ENCODE measurements at places on chromosomes 13 and 19.
A peak's percentile ranks its signal among the peaks of the same experiment; 100 is the strongest.

- DNase-seq: no peak
These were observed 304.4 kb downstream of the DCLK1 start for GRCh38 chr13:35826626-35827254.

DNA sequence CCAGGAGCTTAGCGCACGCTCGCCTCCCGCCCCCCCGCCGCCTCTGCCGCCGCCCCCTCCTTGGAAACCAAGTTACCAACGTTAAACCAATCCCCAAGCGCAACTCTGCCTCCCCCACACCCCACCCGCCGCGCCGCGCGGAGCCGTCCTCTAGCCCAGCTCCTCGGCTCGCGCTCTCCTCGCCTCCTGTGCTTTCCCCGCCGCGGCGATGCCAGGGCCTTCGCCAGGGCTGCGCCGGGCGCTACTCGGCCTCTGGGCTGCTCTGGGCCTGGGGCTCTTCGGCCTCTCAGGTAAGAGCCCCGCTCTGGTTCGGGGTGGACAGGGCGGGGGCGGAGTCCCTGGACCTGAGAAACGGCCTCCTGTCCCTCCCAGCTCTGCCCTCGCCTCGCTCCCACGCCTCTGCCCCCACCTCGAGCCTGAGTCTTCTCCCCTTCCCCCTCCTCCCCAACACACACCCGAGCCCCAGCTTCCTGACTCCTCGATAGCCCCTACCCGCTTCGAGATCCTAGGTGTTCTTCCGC is at the start of gene ICAM5:
TSS of gene ICAM5 (plus strand) at position 117 of the 521 bp plus-strand sequence. CDS start at position 209, 92 bp downstream.
- no peak for DNase-seq

- DNase-seq: peak; percentile 23
These were observed 18.5 kb downstream of the KCNRG start for GRCh38 chr13:50033725-50034124.

GRCh38 chr13:34216256-34216655 is 398.3 kb downstream of the RFC3 start:
- DNase-seq: no peak

GRCh38 chr19:47994209-47994802 is at the start of gene ELSPBP1:
Gene ELSPBP1 (plus strand): TSS chr19:47994632. CDS start chr19:48008668, 14,036 bp downstream.
- no peak for DNase-seq

GRCh38 chr13:110055089-110055488 is 251.9 kb downstream of the COL4A1 start:
- DNase-seq: no peak

DNA sequence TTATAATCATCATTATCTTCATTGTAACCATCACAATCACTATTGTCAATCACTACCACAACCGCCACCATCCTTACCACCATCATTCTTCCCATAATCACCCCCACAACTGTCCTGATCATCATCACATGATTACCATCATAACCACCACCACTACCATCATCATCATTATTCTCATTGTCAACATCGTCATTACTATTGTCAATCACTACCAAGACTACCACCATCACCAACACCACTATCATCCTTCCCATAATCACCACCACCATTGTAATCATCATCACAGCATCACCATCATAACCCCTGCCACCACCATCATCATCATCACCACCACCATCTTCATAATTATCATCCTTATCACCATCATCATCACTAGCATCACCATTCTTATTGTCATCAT is 55.2 kb downstream of the MBD3L1 start:
- no peak for DNase-seq

- no peak for DNase-seq
These were observed 244.3 kb downstream of the RGCC start for GRCh38 chr13:41701676-41702075.

DNA sequence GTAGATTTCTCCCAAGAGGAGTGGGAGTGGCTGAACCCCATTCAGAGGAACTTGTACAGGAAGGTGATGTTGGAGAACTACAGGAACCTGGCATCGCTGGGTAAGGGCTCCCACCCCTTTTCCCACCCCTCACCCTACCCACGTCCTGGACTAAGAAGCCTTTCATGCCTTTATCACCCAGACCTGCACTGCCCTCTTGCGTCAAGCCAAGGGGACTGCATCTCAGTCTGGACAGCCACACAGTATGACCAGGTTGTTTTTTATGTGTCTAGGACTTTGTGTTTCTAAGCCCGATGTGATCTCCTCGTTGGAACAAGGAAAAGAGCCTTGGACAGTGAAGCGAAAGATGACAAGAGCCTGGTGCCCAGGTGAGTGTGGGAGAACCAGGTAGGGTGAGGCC is 8.8 kb downstream of the ZFP28 start:
- no peak for DNase-seq

DNA sequence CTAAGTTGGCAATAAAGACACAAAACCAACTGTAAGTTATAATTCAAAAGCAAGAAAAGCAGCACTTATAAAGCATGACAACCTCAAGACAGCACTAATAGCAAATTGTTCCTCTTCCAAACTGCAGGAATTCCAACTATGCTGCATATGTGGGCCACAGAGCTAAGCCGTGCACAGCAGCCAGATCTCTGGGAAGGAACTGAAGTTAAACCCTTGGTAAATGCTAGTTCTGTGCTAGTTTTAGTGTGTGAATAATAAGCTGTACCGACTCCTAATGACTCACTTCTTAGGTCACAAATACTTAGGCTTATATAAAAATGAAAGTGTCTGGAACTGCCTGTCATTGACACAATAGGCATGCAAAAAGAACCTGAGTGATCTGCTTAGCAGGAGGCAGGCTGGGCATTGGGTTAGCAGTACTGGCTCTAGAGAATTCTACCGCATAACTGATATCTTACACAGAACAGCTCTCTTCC is 21.2 kb upstream of the GTF3A start:
- DNase-seq: peak; percentile 18

GRCh38 chr13:77298426-77298825 is 28.5 kb downstream of the MYCBP2 start:
- DNase-seq: no peak

All from skeletal muscle cell (primary cell).